SJSA1 (cell line): ENCODE measurements at places on chromosomes 2 and 18.

GRCh38 chr2:205776139-205776538 is 93.8 kb downstream of the NRP2 start:
- DNase-seq = no peak
- no peaks in the 10 kb centered on the region for H3K36me3 ChIP-seq
- H3K27ac ChIP-seq = no peak overlapping the region

GRCh38 chr2:174694920-174695319 is 69.4 kb downstream of the CHRNA1 start:
- 0 out of 2 replicates have a peak, but pooled peaks cover 3% of the 10 kb centered on the region for H3K36me3 ChIP-seq
- DNase-seq = no peak
- no peak overlapping the region for H3K27ac ChIP-seq
- H3K4me1 ChIP-seq = no peaks in the 10 kb centered on the region; the same call in 1 of the 2 replicates
- H3K4me3 ChIP-seq = no peak overlapping the region
- peaks cover 3% of the 10 kb centered on the region; the same call in 1 of the 2 replicates for H3K27me3 ChIP-seq

DNA sequence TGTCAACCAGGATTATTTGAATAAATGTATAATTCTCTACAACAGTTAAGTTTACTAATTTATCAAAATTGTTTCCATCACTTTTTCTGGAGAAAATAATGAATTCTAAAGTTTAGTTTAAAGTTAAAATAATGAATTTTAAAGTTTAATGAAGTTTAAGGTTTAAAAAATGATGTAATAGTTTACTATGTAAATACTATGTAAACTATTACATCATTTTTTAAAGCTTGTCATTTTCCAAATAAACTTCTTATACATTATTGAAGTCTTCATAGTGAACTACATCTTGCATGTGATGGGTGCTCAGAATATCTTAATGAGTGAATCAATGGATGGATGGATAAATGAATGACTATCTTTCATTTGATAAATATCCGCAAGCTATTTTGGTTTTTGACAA is 38.8 kb downstream of the CD28 start:
- no peak overlapping the region for H3K4me3 ChIP-seq
- H3K36me3 ChIP-seq = no peaks in the 10 kb centered on the region
- H3K4me1 ChIP-seq = peaks cover 5% of the 10 kb centered on the region
- no peak for DNase-seq

GRCh38 chr2:60278906-60279305 is 274.5 kb downstream of the BCL11A start:
- H3K4me3 ChIP-seq = no peak overlapping the region
- H3K4me1 ChIP-seq = no peaks in the 10 kb centered on the region
- no peaks in the 10 kb centered on the region for H3K36me3 ChIP-seq
- no peak overlapping the region for H3K27ac ChIP-seq
- no peak for DNase-seq
- no peaks in the 10 kb centered on the region; the same call in 1 of the 2 replicates for H3K27me3 ChIP-seq

GRCh38 chr18:23612434-23613090 is 26.3 kb upstream of the NPC1 start:
- no peaks in the 10 kb centered on the region for H3K4me1 ChIP-seq
- H3K27ac ChIP-seq = no peak overlapping the region
- no peak overlapping the region for H3K4me3 ChIP-seq
